Omental fat pad (tissue), 4 donors: ENCODE measurements at places on chromosomes 16 and 17. TPM values are rescaled to one million over a fixed set of nuclear protein-coding genes. Genes with fewer than 3 reads are reported as not detected.

The NEUROD2 gene
- not detected for total RNA-seq

- DNase-seq: no peak
Observed at GRCh38 chr17:6023036-6023831, 46.9 kb upstream of the WSCD1 start.

DNA sequence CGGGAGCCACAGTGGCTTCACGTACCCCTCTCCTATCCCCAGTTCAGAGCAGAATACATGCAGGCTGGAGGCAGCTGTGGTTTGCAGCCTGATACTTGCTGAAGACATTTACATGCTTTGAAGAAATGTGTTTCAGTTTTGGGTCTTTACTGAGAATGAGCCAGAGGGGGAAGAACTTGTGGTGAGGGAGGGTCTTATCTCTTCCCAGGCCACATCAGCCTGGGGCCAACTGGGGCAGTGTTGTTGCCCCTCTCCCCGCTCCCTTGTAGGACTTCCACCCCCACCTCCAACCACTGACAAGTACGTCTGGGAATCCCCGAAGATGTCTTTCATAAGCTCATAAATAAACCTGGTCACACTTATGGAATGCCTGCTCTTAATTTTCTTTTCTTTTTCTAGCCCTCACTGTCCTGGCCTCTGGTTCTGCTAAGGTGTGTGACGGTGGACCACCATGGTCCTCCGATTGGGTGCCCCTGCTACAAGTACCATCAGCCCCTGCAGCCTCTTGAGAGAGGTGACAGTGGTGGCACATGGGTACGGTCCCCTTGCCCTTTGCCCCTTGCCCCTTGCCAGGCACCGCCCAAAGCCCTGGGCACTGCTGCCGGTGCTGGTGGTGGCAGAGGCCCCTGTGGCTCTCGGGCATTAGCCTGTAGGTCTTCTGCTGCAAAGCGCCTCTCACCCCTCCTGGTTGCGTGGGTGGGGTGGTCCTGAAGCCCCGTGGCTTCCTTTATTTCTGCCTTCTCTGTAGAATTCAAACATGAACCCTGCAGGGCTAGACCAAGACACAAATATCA lies 144.8 kb upstream of the RPH3AL start:
- DNase-seq: no peak

GRCh38 chr17:47879028-47879585 lies 16.9 kb upstream of the SP2 start:
- DNase-seq: no peak

DNA sequence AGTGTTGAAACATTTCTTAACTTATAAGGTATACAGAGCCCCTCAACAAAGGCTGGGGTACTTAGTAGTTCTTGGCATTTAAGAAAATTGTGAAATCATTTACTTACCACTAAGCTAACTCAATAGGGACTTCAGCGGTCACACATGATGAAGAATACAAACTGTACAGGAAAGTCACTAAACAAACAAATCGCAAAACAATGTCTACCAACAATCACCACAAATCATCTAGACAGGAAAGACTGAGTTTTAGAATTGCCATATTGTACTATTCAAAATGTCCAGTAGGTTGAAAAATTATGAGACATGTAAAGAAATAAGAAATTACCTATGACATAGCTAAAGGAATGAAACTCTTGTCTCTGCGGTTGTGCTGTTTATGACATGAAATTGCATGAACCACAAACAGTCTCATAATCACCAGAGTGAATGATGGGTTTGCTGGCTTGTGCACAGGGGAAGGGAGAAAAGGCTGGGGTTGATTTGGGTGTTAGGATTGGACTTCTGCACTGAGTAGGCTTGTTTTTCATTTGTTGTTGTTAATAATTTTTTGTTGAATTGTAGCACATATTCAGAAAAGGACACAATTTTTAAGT lies 441.1 kb upstream of the MON1B start:
- no peak for DNase-seq

The CHRNE gene
- 1.9 TPM for total RNA-seq

The RBFOX1 gene
- 0.24 TPM for total RNA-seq

GRCh38 chr17:8121681-8122421 lies 2.1 kb downstream of the HES7 start:
- DNase-seq: no peak

GRCh38 chr17:81060416-81060815 lies 25.5 kb downstream of the BAIAP2 start:
- DNase-seq: no peak

The MLYCD gene
- 12.6 TPM for total RNA-seq

- no peak for DNase-seq
Observed at GRCh38 chr17:8681170-8681949, 50.8 kb upstream of the MYH10 start.

DNA sequence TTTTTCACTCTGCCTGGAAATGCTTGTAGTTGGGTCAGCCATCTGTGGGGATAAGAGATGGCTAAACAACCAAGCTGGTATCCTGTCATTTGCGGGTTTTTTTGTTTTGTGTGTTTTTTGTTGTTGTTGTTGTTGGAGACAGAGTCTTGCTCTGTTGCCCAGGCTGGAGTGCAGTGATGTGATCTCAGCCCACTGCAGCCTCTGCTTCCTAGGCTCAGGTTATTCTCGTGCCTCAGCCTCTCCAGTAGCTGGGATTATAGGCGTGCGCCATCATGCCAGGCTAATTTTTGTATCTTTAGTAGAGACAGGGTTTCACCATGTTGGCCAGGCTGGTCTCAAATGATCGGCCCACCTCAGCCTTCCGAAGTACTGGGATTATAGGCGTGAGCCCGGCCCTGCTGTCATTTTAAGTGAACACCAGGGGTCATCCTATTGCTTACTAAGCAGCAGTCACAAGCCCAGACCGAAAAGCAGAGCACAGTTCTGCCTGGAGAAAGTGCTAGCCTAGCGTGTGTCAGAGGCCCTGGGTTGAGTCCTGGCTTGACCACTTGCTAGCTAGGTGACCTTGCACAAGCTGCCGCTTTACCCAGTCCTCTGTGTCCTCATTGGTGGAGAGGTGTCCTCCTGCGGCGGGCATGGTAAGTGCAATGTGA lies 4.6 kb downstream of the SMCR8 start:
- DNase-seq: no peak

The KCNJ18 gene
- total RNA-seq: not detected

DNA sequence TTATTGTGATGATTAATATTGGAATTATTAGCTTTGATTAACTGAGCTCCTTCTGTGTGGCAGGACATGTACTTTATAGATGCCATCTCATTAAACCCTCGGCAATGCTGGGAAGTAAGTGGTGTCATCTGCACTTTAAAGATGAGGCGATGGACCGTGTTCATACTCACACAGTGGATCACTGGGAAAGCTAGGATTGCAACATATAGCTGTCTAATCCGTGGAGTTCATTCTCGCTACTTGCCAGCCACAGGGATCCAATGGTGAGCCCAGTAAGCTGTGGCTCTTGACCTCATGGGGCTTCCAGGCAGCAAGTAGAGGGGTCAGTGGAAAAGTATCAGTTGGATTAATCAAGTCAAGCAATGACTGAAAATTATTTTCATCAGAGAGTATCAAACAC lies 587.9 kb downstream of the CDH13 start:
- DNase-seq: no peak

The CARD14 gene
- total RNA-seq: not detected

DNA sequence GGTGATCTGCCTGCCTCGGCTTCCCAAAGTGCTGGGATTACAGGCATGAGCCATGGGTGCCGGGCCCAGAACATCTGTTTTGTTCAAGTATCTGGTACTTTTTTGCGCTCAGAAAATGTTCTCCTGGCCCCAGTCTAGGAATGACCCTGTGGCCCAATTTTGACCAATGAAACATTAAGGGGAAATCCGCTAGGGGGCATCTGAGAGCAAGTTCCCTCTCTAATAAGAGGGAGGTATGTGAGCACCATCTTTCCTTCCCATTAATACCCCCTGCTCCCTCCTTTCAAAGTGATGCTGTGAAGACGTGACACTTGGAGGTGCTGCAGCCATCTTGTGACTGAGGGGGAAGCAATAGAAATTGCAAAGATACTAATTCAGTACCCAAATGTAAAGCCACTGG lies 16.5 kb upstream of the CLEC3A start:
- no peak for DNase-seq
